Fibroblast of skin of left quadriceps (primary cell): ENCODE measurements at places on chromosomes 13 and 19.

DNA sequence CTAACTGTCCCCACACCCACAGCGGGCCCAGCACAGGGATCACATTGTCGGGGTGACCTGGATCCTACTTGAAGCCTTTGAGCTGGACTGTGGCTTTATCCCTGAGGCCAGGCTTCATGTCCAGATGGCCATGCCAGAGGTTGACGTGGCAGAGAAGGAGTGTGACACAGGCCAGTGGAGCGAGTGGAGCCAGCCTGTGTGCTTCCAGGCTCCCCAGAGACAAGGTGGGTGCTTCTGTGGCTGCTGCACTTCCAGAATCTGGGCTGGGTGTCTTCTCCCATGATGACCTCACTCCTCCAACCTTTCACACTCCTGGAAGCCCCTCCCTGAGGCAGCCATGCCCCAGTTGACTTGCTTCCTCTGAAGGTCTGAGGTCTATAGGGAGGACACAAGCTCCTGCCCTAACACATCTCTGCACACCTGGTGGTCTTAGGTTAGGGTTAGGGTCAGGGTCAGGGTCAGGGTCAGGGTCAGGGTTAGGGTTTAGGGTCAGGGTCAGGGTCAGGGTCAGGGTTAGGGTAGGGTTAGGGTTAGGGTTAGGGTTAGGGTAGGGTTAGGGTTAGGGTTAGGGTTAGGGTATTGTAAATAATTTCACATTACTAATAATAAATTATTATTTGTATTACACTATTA is 13.1 kb upstream of the MZF1 start:
- no peak for DNase-seq

- DNase-seq = no peak
These were observed 14.7 kb downstream of the PPP1R37 start for GRCh38 chr19:45107621-45108150.

DNA sequence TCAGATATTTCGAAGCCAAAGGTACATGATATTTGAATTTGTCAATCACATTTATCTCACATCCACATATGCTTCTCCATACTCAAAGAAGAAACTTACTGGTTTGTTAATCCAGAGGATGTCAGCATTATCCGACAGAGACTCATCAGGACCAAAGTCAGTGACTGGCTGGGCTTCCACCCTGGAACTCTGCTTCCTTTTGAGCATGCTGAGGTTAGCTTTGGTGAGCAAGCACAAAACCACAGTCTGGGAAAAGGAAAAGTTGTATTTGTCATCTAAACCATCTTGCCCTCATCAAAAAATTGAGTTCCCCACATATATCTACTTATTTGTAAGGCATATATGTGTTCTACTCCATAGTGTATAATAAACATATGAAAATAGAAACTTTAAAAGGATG is 17.4 kb downstream of the NALCN start:
- peak; percentile 35 for DNase-seq

DNA sequence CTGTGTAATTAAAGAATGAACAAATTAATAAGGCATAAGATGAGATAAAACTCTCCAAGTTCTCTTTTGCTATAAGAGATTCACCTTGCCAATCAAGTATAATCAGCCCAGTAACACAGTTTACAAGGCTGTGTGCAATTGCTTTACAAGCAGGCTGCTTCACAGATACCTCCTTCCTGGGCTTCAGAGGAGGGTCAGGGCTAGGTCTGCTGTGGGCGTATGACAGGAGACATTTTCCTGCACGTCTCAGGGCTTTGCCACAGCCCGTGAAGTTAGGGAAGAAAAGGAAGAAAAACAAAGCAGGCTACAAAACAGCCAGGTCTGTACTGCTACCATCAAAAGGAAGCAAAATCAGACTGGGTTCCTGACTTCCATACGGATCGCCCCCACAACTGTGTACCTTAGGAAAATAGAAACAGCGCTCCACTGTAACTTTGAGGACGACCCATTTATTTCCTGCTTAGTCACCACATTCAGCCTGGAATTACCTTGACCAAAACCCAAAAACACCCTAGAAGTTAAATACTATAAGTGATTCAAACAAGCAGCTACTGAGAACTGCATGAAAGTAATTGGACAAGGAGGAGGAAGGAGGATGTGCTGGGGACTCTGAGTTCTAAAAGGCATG is 12.4 kb downstream of the EFNB2 start:
- no peak for DNase-seq

GRCh38 chr19:31629579-31630363 is 280.5 kb upstream of the TSHZ3 start:
- no peak for DNase-seq

- DNase-seq = no peak
These were observed 41.7 kb downstream of the VWA8 start for GRCh38 chr13:41919031-41919740.
